T-helper 17 cell (primary cell): ENCODE measurements at places on chromosomes 12 and 14.

- DNase-seq = no peak
Observed at GRCh38 chr12:67617629-67618028, 30.9 kb upstream of the DYRK2 start.

DNA sequence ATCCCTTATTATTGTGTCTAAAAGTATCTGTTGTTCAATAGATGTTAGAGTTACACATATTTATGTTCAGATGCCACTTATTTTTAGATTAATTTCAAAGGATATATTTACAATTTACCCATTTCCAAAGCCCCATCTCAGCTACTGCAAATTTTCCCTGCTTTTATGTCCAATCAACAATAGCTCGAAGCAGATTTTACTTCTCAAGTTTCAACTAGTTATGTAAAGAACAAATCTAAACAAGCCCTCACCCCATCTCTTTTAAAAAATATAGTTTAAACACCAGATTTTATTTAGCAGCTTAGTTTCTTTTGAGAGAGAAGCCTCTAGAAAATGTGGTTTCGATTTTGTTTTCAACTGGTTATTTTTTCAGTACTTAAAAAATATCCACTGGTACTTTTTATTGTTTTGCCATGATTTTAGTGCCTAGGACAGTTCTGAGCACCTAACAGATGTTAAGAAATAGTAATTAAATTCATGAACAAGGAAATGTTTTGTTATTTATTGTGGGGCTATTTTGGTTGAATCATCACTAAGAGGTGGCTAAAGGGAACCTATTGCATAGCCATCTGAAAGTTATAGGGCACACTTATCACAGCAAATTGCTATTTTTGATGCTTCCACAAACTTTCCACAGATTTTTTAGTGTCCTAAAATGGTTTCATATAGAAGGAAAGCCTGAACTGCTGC lies 96.2 kb upstream of the BMP4 start:
- DNase-seq = no peak

- no peak for DNase-seq
Observed at GRCh38 chr14:63174760-63175191, 29.5 kb upstream of the RHOJ start.

GRCh38 chr14:94561656-94562010 lies 391 bp downstream of the SERPINA4 start:
- DNase-seq = no peak

- DNase-seq = no peak
Observed at GRCh38 chr12:56153678-56154065, 1.3 kb downstream of the MYL6B start.

- no peak for DNase-seq
Observed at GRCh38 chr12:14188744-14189143, 176.7 kb upstream of the ATF7IP start.
